ENCODE measurements at places on chromosomes 2 and 18. TPM values are rescaled to one million over a fixed set of nuclear protein-coding genes. Genes with fewer than 3 reads are reported as not detected.

Gene ANKZF1
- 40.4 TPM for total RNA-seq

DNA sequence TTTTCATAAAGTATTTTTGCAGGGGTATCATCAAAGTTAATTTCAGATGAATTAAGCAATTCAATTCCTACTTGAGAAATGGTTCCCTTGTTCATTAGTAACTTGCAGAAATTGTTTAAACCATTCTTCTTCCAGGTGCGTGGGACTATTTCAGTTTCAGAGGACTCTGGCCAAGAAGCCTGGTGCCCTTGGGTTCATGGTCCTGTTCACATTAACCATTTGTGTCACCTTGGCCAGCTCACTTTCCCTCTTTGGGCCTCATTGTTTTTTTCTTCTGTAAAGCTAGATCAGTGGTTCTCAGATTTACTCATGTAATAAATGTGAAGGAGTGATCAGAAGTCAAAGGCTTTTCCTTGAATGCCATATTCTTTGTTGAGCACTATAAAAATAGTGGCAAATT is 112.4 kb upstream of the BZW1 start:
- DNase-seq: no peak

Gene HTR2B
- 0.62 TPM for total RNA-seq

GRCh38 chr2:118845005-118845521 is 2.4 kb downstream of the EN1 start:
- no peak for DNase-seq

- no peak for DNase-seq
Observed at GRCh38 chr2:230162981-230163380, 56.8 kb downstream of the SP110 start.

DNA sequence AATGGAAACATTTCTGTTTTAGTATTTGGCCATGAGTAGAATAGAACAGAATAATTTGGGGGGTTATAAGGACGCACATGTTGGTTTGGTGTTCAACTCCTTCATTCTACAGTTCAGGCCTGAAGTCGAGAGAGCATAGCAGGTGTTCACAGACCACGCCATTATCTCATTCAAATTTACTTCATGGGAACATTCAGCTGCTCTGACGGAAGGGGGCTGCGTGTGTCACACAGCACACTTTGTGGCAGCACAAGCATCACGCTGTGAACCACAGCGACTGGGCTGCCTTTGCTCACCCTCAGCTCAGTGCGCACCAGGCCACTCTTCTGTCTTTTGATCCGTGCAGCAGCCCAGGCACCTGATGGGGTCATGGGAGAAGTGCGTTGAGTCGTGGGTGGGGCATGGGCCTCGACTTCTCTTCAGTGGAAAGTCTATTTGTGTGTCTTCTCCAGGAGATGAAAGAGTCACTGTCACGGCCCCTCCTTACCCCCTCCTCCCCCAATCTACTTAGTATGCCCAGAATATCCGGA is 348.6 kb upstream of the SALL3 start:
- no peak for DNase-seq

Gene CTLA4
- total RNA-seq: not detected

Gene SKOR2
- not detected for total RNA-seq

DNA sequence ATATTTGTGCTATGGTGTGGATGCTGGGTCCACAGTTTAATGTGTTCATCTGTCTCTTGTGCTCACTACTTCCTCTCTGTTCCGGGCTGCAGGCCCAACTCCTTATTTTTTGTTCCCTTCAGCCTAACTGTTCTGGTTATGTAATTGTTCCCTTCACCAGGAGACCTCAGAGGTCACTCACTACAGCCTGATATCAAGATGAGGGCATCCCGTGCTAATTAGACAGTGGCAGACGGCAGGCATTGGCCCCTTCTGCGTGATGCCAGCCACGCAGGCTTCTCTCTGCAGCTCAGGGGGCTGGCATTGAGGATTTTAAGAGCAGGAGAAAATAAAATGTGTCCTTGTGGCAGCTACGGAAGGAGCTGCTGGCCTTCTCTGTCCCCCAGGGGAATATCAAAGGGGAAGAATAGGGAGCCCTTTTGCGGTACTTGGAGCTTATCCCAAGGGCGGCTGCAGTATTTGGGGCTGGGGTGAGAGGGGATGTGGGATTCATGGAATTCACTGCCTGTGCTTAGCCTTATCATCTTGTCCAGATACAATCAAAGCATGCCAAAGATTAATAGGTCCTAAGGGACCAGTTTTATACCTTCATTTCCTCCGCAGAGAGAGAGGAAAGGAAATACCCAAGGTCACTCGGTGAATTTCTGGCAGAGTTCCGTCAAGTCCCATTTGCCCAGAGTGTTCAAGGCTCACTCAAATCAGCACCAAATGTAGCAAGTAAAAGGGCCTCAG is 53.3 kb upstream of the TRIB2 start:
- no peak for DNase-seq

DNA sequence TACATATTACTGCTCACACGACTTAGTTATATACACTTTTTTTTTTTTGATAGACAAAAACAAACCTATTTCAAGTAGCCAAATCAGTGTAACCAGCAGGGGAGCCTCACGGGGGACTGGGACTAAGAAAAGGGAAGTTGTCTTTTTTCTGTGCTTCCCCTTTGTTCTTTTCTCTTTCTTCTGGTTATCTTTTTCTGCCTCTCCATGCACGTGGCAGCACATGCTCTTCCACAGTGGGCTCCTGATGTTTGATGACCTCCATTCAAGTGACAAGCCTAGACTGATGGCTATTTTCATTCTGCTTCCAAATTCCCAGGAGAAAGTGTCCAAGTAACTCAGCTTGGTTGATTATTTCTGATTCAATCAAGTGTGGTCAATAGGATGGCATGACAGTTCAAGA is 98.2 kb upstream of the STK39 start:
- DNase-seq: no peak

GRCh38 chr2:47599171-47599570 is 183.8 kb upstream of the MSH6 start:
- no peak for DNase-seq

- DNase-seq: no peak
Observed at GRCh38 chr2:71336802-71337201, 5.2 kb downstream of the ZNF638 start.

Gene DUSP19
- 19.3 TPM for total RNA-seq

Gene SERPINB13
- not detected for total RNA-seq

Gene L3MBTL4
- 20.4 TPM for total RNA-seq

DNA sequence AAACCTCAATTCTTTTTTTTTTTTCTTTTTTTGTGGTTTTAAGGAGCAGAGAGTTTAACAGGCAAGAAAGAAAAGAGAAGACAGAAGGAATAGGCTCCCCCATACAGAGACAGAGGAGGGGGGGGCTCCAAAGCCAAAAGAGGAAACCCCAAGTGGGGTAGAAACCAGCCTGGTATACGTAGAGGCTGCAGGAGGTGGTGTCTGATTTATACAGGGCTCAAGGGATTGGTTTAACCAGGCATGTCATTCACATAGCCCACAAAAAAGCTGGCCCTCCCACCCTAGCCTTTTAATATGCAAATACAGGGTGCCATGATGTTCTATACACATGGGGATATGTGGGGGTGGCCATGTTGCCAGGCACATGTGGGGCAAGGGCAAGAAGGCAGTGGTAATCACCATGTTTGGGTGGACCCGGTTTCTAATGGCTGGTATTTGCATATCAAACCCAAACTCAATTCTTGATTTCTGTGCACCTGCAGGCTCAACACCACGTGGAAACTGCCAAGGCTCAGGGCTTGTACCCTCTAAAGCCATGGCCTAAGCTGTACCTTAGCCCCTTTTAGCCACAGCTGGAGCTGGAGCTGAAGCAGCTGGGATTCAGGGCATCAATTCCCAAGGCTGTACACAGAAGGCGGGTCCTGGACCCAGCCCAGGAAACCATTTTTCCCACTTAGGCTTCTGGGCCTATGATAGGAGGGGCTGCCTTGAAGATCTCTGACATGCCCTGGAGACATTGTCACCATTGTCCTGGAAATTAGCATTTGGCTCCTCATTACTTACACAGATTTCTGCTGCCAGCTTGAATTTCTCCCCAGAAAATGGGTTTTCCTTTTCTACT is 170.3 kb downstream of the MAIP1 start:
- DNase-seq: no peak

Gene ARHGAP25
- total RNA-seq: 2.0 TPM

Gene REG1B
- total RNA-seq: not detected

Gene SPR
- 1.2 TPM for total RNA-seq

- no peak for DNase-seq
Observed at GRCh38 chr2:205913668-205914067, 172.3 kb downstream of the INO80D start.

Gene SERPINB12
- total RNA-seq: not detected
